Eye (tissue), 1 donor: ENCODE measurements at places on chromosomes 5 and 9.
A peak's percentile ranks its signal among the peaks of the same experiment; 100 is the strongest.

DNA sequence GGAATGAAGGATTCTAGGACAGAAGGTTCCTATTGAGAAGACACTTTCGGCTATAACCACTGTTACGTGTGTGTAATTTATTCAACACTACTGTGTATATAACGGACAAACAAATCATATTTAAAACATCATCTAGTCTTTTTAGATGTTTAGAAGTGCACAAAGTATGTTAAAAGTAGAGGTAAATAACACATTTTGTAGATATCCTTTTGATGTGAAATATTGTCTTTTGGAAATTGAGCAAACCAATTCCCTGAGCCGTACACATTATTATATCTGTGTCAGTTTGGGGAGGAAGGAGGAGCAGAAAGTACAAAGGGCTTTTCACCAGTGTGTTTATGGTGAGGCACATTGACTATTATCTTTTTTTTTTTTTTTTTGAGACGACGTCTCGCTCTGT, 39.1 kb upstream of the ANKRD18A start:
- no peak for DNase-seq

DNA sequence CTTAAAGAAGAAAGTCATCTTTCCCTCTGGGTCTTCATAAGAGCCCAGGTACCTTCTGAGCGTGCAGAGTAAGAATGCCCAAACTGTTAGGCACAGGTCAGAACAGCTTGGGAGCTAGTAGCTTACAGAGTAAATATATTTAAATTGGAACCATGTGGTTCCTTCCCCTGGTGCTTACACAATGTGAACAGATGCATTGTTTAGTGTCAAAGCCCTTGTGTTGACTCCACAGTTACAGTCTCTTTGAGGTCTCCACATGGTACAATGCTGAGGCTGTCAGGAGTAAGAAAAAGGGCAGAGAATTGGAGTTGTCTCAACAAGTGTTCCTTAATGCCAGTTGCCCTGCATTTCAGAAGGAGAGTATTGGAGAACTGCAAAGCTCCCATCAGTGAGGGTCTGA, 188.5 kb downstream of the PAPPA start:
- DNase-seq: no peak

DNA sequence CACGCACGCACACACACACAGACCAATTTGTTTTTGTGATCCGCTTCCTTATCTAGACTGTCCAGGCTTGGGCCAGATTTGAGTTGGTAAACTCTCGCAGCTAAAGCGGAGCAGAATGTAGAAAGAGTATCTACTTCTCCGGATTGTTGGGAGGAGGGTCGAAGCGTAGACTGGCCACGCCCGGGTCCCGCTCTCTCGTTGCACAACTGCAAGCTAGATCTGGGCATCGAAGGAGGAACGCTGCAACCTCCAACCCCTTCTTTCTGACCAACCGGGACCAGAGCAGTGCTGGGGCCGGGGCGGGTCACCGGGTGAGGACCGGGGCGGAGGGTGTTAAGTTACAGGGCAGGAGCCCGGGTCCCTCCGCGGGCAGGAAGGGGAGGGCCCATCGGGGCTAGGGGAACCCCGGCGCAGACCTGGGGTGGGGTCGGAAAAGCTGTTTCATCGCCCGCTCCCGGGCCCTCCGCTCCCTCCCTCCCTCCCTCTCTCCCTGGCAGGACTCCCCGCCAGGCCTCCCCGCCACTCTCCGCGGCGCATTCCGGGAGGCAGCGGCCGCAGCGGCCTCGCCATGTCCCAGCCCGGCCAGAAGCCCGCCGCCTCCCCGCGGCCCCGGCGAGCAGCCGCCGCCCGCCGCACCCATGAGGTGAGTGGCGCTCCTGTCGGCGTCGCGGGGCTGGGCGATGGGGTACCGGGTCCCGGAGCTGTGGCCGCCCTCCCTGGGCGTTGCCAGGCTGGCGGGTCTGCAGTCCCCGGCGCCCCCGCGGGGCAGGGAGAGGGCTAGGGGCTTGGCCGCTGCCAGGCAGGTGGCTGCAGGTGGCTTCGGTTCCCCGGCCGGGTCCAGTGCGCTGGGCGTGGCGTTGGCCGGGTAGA, at the start of gene CAST:
Gene CAST, plus strand, starts transcription at position 522 of the 870 bp plus-strand sequence. Its CDS starts 47 bp downstream, at position 569.
- peak; percentile 86 for DNase-seq

GRCh38 chr5:159178978-159179377, 30.4 kb downstream of the RNF145 start:
- DNase-seq: peak; percentile 20

DNA sequence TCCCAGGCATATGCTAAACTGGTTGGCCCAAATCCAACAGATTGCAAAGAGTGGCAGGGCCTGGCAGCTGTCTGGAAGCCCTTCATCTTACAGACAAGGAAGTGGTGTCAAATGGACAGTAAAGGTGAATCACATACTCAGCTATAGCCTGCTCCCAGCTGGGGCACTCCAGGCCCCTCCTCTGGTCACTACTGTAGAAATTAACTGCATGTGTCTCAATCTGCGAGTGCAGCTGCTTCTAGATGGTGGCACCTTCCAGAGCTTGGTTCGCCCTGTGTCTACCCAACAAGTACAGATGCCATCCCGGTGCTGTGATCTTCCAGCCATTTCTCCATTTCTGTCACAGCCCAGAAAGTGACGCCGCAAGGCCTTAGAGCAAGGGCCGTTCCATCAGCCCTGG, 50.2 kb downstream of the OTULIN start:
- no peak for DNase-seq

DNA sequence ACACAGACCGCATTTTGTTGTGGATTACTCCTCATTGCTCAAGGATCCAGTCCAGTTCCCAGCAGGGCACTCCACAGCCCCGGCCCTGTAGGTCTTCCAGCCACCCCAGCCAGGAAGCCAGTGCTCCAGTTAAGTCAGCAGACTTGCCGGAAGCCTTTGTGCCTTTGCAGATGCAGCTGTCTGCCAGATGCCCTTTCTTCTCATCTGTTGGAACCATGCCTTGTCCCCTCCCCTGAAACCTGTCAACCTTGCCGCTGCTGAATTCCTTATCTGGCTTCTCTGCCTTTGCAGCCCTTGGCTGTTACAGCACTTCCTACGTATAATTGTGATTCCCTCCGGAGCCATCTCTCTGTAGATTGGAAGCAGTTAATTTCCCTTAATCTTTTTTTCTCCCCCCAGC, 28.4 kb downstream of the PSAT1 start:
- DNase-seq: peak; percentile 75

GRCh38 chr9:99867536-99867935, 38.9 kb upstream of the STX17 start:
- no peak for DNase-seq

GRCh38 chr9:110452227-110452801, 114.7 kb upstream of the TXNDC8 start:
- peak; percentile 30 for DNase-seq

DNA sequence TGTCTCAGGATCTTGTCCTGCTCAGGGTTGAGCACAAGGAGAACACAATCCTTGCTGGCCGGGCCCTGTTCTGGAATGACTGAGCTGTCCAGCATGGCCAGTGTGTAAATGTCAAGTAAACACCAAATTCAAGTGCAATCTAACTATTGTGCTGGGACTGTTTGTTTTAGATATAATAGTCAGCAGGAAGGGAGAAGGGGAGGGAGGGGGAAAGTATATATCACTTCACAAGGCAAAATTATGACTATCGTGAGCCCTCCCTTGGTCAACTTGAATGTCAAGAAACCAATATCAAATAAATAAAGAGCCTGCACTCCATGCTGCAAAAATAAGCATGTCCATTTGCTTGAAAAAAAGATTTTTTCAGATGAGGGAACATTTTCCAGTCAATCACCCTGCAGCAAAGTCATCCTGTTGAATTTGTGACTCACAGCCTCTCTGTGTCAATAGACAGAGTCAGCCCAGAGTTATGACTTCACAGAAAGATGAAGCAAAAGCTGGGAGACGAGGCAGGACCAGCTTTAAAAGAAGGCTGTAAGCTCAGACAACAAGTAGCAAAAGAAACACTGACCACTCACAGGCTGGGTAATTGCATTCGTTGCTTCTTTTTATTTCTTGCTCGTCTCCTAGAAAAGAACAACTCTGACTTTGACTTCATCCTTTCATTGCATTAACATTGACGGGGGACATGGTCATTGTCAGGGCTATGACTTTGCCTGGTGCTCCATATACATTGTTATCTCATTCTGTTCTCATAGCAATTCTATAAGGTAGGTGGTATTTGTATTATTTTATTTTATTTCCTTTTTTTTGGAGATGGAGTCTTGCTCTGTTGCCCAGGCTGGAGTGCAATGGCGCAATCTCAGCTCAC, 15.3 kb upstream of the KLF4 start:
- no peak for DNase-seq

DNA sequence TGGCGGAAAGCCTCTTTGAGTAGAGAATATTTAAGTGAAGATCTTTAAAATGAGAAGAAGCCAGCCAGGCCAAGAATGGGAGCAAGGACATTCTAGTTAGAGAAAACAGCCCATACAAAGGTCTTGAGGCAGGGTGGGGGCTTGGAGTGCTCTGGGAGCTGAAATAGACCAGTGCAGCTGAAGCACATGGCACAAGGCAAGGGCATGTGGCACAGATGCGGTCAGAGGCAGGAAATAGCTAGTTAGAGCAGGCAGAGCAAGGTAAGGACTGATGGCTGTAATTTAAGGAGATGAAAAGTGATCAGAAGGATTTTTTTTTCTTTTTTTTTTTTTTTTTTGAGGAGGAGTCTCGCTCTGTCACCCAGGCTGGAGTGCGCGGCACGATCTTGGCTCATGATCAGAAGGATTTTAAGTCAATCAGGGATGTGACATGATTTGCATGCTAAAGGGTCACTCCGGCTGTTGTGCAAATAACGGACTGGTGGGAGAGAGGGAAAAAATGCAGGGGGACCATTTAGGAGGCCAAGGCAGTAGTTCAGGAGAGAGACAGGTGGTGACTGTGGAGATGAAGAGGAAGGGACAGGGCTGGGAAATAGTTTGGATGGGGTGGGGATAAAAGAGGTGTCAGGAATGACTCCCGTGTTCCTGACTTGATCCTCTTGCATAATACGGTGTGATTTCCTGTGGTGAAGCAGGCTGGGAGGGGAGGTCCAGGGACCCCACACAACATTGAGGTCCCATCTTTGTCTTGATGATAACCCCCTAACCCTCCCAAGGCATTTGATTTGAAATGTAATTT, 207.6 kb downstream of the HSPA4 start:
- no peak for DNase-seq

GRCh38 chr5:6408260-6408596, 29.9 kb upstream of the MED10 start:
- no peak for DNase-seq

DNA sequence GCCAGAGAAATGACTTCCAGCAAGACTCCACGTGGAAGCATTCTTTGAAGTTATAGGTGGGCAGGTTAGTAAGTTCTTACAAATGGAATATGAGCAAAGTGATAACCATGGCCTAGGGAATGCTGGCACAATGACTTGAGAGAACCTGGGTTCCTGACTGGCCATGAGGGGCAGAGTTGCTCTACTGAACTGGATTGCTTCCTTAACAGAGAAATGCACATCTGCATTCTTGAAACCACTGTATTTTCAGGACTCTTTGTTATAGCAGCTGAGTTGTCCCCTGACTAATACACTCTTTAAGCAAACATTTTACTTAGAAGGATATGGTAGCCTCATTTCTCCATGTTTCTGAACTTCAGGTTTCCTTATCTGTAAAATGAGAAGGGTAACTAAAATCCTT, 108.3 kb upstream of the GNA14 start:
- no peak for DNase-seq

DNA sequence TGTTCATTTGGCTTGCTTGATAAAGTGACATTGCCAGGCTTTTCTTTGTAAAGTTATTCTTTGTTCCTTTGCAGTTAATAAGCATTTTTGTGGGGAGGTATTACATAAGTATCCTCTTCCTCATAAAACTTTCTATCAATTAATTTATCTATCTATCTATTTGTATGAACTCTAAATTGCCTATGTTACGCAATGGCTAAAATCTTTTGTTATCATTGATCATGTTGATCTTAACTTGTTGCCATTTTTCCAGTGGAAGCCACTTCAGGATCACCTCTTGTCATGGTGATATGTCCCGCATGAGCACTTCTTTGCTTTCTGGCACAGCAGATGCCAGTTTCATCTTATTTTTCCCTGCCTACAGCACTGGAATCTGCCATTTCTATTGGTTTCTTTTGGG, 436.7 kb upstream of the KIF2A start:
- DNase-seq: no peak
